Activated CD4-positive, alpha-beta T cell treated with anti-CD3 and anti-CD28 coated beads, Interleukin-2, amount 50 U/mL, for 1 hour (primary cell): ENCODE measurements at places on chromosomes 13 and 19.
A peak's percentile ranks its signal among the peaks of the same experiment; 100 is the strongest.

GRCh38 chr13:25266706-25267105, 20.6 kb downstream of the MTMR6 start:
- no peak for DNase-seq

DNA sequence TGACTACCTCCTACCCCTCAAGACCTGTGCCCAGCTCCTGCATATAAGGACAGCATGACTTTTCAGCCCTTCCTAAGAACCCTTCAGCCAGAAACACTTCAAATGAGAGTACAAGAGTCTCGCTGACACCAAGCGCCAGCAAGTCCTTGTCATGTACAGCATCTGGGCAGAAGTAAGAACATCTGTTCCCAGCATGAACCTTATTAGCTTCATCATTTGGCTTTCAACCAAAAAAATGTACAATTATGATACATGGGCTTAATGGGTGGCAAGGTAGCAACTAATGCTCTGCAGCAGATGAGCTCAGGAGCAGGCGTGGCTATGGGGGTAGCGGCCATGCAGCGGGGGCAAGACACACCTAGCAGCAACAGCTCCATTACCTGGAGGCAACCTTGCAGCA, 487.6 kb downstream of the COG6 start:
- DNase-seq, result no peak

GRCh38 chr13:70043685-70044084, 63.9 kb upstream of the ATXN8OS start:
- DNase-seq, result no peak

DNA sequence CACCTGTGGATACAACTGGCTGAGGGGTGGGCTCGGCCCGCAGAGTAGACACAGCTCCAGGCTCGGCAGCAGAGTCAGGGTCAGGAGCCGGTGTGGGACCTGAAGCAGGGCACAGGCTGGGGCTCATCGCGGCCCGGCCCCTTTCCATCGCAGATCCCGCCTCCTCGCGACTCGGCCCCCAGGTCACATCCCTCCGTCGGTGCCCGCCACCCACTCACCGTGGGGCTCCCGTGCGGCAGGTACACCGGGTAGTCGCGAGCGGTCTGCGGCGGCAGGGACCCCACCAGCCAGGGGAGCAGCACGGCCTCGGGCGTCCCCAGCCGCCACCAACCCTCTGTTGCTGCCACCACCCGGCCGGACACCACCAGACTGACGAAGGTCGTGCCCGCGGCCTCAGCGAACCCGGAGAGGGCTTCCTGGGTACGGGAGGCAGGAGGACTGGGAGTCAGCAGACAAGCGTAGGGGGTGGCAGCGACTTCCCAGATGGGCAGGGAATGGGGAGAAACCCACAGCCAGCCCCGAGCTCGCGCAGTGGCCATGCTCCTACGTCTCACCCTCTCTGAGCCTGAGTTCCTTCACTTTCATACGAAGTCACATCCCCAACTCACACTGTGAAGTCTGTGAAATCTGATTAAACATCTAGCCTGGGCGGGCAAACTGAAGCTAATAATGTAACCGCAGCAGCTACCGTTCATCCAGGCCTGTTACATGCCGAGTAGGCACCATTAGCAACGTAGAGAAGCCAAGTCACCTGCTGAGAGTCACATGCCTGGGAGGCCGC, 3.7 kb downstream of the FUZ start:
- peak; percentile 47 for DNase-seq

DNA sequence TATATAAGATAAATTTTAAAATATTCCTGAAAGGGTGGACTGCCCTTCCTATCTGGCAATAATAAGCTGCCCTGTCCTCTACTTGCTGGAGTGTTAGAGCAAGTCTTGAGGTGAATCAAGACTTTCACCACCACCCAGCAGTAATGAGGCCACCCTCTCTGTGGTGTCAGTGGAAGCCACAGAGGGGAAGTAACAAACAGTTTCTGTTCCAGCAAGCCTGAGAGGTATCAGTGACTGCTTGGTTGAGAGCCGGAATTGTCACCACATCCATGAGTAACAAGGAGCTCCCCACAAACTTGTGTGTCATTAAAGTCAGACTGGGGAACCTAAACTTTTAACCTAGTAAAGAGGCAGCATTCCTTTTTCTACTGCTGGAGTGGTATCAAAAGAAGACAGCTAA, 532.7 kb upstream of the SPRY2 start:
- DNase-seq, result no peak

DNA sequence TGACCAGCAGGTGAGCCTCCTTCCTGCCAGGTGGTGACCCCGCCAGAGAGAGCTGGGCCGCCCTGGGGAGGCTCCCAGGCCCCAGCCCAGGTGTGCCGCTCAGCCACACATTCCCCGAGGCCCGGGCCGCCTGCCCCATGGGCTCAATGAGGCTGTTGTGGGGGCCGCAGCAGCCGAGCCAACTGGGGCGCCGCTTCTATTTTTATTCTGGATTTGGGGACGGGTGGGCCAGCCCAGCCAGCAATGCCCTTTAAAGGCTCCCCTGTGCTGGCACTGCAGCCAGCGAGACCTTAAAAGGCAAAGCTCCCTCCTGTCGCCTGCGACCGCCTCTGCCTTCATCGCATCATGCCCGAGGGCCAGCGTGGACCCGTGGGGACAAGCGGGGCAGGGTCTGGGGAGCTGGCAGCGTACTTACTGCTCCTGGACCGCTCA, 17.7 kb upstream of the CRTC1 start:
- no peak for DNase-seq

- no peak for DNase-seq
Observed at GRCh38 chr19:32238076-32238475, 107.3 kb upstream of the ZNF507 start.

- no peak for DNase-seq
Observed at GRCh38 chr13:110643324-110643723, 28.0 kb downstream of the NAXD start.

GRCh38 chr13:101454767-101455166, 2.3 kb downstream of the ITGBL1 start:
- no peak for DNase-seq

GRCh38 chr19:34330116-34330515, 34.9 kb upstream of the GPI start:
- DNase-seq, result no peak

DNA sequence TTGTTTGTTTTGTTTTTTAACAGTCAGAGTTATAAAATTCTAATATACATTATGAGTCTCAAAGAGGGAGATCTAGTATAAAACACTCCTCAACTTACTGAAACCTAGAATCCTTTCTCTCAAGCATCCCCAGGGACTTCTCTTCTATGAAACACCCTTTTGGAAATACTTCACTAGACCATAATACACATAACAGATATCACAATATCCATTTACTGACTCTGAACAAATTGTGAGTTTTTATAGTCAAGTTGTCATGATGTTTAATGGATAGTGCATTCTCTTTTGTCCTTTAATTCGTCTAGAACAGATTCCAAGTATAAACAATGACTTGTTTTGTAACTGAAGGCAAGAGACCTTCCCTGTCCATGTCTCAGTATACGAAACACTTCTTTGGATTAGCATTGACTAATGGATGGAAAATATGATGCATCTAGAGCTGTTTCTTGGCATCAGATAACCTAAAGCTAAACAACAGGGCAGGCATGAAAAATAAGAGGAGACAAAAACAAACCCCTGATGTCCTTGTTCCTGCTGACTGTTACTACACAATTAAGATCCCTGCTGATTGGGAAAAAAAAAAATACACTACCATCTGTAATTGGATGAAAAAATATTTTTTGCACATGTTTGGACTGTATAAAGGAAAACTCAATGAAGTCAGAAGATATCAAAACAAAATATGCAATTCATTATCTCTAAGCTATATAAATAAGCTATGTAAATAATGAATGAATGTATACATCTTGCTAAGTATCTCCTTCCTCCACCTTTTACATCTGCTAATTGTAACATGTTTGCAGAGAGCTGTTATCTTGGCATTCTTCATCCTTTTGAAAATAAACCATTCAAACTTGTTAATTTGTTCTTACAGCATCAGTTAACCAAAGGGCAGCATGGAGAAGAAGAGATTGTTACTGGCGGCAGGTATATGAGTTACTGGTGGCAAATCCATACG, 214.2 kb downstream of the LACC1 start:
- no peak for DNase-seq

DNA sequence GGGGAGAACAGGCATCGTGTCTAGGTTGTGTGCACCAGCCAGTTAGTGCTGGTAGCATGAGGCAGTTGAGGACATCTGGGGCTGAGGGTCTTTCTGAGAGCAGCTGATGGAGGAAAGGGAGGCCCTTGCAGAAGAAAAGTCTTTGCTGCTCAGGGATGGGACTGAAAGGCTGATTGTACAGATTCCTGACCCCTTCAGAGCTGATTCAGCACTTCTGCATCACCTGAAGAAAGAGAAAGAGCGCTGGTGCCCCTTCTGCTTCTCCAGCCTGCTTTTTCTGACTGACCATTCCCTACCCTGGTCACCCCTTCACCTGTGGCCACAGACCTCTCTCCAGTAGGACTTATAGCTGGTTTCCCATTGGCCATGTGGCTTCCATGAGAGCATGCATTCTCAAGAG, 476.2 kb downstream of the TSHZ3 start:
- DNase-seq, result no peak

DNA sequence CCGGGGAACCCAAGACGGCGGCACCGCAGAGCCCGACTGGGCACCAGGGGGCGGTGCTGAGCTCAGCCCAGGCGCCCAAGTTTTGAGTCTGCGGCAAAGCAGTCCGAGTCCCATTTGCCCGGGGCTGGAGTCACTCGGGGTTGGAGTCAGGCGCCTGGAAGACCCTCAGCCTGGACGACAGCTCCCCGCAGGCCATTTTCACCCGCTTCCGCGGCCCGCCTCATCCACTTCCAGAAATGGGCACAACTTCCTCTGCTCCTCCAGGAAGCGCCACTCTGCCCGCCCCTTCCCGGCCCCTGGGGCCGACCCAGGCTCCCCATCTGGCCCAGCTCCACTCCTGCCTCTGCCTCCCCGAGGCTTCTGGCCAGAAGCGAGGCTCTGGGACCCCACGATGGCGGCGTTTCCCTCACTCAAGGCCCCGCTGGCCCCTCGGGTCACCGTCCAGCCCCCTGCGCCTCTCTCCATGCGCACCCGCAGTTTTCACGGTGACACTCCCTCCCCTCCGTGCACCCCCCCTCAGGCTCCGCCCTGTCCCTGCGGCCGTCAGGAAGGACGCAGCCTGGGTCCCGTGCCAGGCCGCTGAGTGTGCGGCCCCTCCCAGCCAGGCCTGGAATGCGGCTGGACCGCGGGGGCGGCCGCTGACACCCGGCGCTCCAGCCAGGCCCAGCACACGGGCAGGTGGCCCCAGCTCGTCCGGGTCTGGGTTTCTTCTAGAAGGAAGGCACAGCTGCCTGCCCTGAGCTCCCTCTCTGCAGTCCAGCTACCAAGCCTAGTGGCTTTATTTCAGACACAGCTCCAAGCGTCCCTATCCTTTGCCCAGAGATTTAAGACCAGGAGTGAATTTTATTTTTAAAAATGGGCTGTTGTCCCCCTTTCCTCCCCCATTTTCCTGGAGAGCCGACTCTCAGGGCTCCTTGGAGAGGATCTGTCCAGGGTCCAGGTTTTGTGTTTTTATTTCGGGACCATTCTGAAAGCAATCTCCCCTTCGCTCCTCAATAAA, 4.7 kb downstream of the SERTAD1 start:
- DNase-seq, result peak; percentile 61

- no peak for DNase-seq
Observed at GRCh38 chr13:89750371-89750770, 1597.1 kb upstream of the MIR17HG start.

- DNase-seq, result no peak
Observed at GRCh38 chr13:73335210-73335609, 276.4 kb downstream of the KLF5 start.

DNA sequence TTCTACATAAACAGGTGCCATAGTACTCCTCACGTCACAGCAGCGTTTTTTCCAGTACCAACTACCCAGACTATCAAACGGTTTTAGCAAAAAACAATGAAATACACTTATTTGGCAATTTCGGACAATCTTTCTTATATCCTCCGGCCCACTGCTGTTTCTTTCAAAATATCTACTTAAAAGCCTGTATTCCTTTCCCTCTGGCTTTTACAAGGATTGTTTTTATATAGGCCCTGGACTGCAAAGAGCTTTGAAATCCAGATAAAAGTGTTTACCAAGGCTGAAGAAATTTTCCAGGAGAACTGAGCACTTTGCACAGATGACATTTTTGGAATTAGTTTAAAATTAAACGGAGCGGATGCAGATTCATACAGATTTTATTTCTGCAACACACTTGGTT, 255.9 kb upstream of the STARD13 start:
- DNase-seq, result no peak

DNA sequence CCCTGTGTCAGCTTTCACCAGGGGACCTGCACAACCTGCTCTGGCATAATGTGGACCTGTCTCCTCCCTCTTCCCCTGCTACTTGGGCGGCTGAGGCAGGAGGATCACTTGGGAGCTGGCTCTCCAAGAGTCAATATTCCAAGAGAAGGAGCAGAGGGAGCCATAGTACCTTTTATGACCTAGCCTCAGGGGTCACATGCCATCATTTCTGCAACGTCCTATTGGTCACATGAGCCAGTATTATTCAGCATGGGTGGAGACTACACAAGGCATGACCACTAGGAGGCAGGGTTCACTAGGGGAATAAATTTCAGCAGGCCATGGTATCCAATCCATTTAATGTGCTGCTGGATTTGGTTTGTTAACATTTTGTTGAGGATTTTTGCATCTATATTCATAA, 12.0 kb upstream of the SHFL start:
- peak; percentile 34 for DNase-seq

GRCh38 chr13:42649141-42649540, 75.2 kb downstream of the TNFSF11 start:
- no peak for DNase-seq

GRCh38 chr19:49812452-49812996, 568 bp downstream of the FUZ start:
- no peak for DNase-seq

- no peak for DNase-seq
Observed at GRCh38 chr13:37105251-37105714, at the start of gene CSNK1A1L. Gene CSNK1A1L (minus strand): TSS chr13:37105664. CDS start chr13:37105256, 408 bp downstream.

DNA sequence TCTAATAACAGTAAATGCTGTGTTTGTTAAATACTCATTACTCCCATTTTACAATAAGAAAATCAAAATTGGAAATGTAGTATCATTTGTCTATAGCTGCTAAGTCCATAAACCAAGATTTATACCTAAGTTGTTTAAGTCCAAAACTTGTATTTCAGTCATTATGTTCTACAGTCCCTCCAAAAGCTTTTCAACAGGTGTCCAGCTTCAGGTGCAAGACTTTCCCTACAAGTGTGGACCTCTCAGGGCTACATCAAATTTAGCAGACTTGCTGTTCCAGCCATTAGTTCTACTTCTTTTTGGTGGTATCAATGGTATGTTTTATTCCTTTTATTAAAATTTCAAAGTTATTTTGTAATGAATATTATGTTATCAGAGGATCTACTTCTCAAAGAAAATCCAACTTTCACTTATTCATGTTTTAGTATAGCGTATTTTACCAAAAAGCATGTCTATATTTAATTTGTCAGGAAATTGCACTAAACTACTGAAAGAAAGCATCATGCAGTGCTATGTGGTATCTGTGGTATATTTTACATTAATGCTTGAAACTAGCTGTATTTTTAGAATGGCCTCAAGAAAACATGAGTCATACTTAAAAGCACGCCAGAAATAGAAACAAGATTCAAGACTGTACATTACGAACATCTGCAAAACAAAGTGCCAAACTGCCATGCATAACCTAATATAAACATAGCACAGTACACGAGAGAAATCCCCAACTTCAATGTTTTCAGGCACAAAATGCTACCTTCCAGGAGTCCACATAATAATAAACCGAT, 44.5 kb downstream of the VWA8 start:
- DNase-seq, result no peak
